ENCODE measurements at places on chromosomes 6 and 20. TPM values are rescaled to one million over a fixed set of nuclear protein-coding genes. Genes with fewer than 3 reads are reported as not detected.

Gene OPRM1
- total RNA-seq: not detected

Gene LRRC73
- 0.31 TPM for total RNA-seq

DNA sequence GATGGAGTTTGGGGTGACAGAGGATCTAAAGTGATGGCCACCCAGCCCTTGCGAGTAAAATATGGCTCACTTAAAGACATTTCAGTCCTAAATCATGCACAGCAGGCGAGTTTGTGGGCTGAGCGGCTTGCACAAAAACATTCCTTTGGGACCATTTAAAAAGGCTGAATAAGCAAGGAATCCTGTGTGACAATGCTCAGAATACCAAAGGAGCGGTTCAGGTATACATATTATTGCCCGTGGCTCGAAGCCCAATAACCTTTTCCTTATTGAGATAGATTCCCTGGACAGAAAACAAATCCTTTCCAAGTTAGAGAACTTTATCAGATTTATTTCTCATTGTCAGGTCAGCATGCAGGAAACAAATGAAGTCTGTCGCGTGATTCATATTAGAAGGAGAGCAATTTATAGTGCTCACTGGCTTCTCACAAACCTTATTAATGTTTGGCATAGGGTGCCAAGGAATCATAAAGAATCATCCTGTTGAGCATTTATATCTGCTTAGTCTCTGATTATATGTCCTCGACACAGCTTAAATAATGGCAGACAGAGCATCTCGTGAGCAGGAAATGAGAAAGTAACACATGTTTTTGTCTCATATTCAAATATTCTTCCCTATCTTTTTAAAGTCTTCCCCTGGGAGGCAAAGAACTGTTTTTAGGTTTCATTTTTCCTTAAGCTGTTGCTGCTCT is 121.3 kb downstream of the TRMT11 start:
- DNase-seq: peak; percentile 33

GRCh38 chr6:33620158-33620855 is 815 bp upstream of the ITPR3 start:
- no peak for DNase-seq

GRCh38 chr20:62711703-62712101 is 3.1 kb downstream of the NTSR1 start:
- no peak for DNase-seq

GRCh38 chr6:45818655-45819054 is 197.0 kb downstream of the CLIC5 start:
- no peak for DNase-seq

- DNase-seq: no peak
Measured at GRCh38 chr6:86500035-86500434, 437.3 kb upstream of the HTR1E start.

DNA sequence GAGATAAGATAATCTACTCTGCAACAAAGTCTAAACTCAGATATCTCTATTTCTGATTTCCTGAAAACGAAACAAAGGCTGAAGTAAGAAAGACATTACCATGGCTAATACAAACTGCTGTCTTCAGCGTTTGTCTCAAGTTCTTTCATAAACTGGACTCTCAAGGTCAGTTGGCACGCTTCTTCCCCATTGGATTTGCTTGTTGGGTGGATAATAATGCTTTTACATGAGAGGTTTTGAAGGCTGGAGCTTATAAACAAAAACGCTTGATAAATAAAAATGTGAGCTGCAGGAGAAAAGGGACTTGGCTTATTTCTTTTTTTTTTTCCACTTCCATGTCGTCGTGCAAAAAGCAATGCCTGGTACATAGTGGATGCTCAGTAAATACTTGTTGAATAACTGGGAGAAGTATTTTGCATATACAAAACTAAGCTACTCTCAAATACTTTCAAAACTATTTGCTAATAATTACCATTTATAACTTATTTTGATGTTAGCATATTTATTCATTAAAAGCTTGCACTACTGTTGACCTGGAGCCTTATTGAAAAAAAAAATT is 65.7 kb upstream of the EEF1A1 start:
- peak; percentile 23 for DNase-seq

GRCh38 chr6:142570221-142570671 is 268.4 kb downstream of the ADGRG6 start:
- DNase-seq: peak; percentile 88

- no peak for DNase-seq
Measured at GRCh38 chr6:397604-398003, 6.1 kb downstream of the IRF4 start.

GRCh38 chr6:5667737-5668136 is 339.0 kb downstream of the NRN1 start:
- DNase-seq: no peak

DNA sequence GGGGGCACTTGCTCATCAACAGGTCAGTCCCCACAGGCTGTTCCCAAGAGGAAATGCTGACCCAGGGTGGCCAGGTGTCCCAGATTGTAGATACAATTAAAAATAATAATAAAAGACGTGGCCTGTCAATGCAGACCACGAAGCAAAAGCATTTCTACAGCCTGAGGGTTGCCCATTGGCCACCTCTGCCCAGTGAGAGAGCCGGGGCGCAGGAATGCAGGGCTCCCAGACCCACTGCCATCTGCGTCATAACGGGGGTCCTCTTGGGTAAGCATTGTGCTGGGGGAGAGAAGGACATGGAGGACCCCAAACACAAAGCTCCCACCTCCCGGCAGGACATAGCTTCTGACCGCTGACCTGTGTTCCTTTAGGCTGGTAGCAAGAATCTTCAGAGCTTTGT is 22.9 kb upstream of the AFDN start:
- DNase-seq: no peak

Data from astrocyte (in vitro differentiated cells and primary cell).